Esophagus squamous epithelium (tissue), 5 donors: ENCODE measurements at places on chromosomes 2 and 18. TPM values are rescaled to one million over a fixed set of nuclear protein-coding genes. Genes with fewer than 3 reads are reported as not detected.

DNA sequence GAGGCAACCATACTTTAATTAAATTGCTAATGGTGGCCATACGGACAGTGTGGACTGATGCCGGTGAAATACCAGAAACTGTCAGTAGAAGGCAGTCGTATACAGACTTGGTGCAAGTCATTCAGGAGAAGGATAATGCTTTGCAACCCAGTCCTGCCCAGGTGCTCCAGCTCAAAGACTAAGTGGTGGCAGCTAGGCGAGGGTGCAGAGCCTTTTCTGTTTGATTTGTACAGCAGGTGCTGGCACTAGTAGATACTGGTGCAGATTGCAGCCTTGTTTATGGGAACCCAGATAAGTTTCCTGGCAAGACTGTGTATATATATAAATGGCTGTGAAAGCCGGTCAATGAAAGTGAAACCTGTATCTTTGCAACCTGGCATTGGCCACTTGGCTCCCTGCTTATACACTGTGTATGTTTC is 208.3 kb upstream of the SYT4 start:
- H3K4me3 ChIP-seq = no peak overlapping the region
- no peak for DNase-seq
- no peak overlapping the region for H3K27ac ChIP-seq
- H3K4me1 ChIP-seq = no peaks in the 10 kb centered on the region
- H3K27me3 ChIP-seq = no peaks in the 10 kb centered on the region

DNA sequence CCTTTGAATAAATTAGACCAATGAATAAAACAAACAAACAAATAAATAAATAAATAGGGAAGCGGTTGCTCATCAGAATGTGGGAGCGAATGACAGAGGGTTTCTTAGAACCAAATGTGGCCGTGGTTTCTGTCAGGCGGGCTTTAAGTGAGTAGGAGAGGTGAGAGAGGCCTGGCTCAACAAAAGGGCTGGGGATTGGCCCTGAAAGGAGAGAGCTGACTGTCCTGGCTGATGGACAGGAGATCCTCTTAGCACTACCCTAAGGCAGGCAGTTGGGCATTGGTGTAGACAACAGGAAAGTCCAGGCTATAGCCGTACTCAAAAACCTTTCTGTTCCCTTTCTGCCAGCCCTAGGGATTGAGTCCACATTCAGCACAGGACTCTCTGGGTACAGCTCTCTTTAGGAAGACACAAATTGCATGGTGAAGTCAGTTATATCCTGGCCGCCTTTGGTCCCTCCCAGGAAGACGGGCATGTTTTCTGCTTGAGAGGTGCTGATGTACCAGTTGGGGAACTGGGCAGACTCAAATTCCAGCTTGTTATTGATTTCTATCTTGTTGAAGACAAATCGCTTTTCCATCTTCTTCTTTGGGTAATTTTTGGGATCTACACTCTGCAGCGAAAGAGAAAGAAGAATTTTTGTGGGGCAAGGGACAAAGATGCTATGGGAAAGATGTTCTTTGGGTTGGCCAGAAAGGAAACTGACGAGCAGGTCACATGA is 6.5 kb downstream of the IL1B start:
- H3K4me3 ChIP-seq = no peak overlapping the region
- no peak overlapping the region for H3K27ac ChIP-seq
- H3K27me3 ChIP-seq = no peaks in the 10 kb centered on the region
- H3K4me1 ChIP-seq = peaks cover 27% of the 10 kb centered on the region

DNA sequence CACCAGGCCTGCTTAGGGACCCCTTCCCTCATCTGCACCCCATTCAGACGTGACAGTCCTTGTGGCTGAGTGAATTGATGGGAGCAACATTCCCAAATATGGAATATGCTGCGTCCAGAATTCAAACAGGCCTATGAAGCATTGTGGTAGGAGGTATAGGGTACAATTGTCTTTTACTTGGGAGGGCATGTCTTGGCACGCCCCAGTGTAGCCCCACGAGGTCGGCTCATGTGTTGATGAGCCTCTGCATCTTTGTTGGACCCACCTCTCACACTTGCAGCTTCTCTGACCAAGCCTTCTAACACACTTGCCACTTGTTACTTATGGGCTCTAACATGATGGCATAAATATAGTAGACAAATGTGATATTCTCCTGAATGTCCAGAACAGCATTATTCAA is 1.6 kb downstream of the TIMM21 start:
- no peak overlapping the region for H3K4me3 ChIP-seq
- H3K27ac ChIP-seq = no peak overlapping the region
- no peaks in the 10 kb centered on the region for H3K27me3 ChIP-seq
- no peak for DNase-seq
- peaks cover 7% of the 10 kb centered on the region for H3K4me1 ChIP-seq
- no peaks in the 10 kb centered on the region for H3K36me3 ChIP-seq

GRCh38 chr2:71609958-71610357 is 156.6 kb downstream of the DYSF start:
- no peak overlapping the region for H3K4me3 ChIP-seq
- no peak for DNase-seq
- peaks cover 5% of the 10 kb centered on the region for H3K4me1 ChIP-seq
- H3K27ac ChIP-seq = no peak overlapping the region

- H3K4me3 ChIP-seq = no peak overlapping the region
- no peak overlapping the region for H3K27ac ChIP-seq
- H3K4me1 ChIP-seq = no peaks in the 10 kb centered on the region
- no peaks in the 10 kb centered on the region for H3K36me3 ChIP-seq
These were observed 702.8 kb upstream of the LINC00305 start for GRCh38 chr18:64851726-64852125.

The ZC3H8 gene
- 30.2 TPM for total RNA-seq

GRCh38 chr2:115757286-115757685 is 1314.8 kb downstream of the DPP10 start:
- DNase-seq = no peak
- no peaks in the 10 kb centered on the region for H3K4me1 ChIP-seq
- no peaks in the 10 kb centered on the region for H3K36me3 ChIP-seq

DNA sequence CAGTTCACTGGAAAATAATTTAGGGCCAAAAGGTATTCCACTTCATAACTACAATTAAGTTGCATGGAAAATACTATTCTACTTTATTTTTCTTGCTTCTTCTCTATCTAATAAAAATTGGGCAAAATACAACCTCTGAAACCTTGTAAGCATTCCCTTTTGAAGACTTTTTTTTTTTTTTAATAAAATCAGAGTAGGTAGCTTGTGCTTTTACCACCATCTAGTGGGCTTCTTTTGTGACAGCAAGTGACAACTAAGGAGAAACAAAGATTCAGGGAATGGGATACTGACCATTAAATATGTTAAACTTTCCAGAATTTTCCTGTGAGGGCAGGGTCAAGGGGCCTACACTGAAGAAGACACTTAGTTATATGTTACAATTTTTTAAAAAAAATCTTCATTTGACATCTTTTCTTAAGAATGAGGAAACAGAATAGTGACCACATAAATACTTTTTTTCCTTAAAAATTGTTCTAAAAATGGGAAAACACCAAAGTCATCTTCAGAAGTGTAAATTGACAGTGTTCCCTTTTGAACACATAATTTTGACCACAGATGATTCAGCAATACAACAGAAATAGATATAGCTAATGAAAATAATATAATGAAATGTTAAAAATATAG is 1183.2 kb upstream of the ACVR2A start:
- H3K27me3 ChIP-seq = no peaks in the 10 kb centered on the region
- H3K4me3 ChIP-seq = no peak overlapping the region
- no peak for DNase-seq
- no peaks in the 10 kb centered on the region for H3K4me1 ChIP-seq
- H3K27ac ChIP-seq = no peak overlapping the region
- H3K36me3 ChIP-seq = no peaks in the 10 kb centered on the region

The CHRND gene
- total RNA-seq = not detected

The VWC2L gene
- not detected for total RNA-seq

The TEX44 gene
- not detected for total RNA-seq
